Suprapubic skin (tissue), 4 donors: ENCODE measurements at places on chromosomes 16 and 17. TPM values are rescaled to one million over a fixed set of nuclear protein-coding genes. Genes with fewer than 3 reads are reported as not detected.

MOSMO gene
- 12.9 TPM for total RNA-seq

ASGR1 gene
- total RNA-seq = 2.0 TPM

SREBF1 gene
- 105 TPM for total RNA-seq

CCL16 gene
- total RNA-seq = not detected

MEIOB gene
- total RNA-seq = not detected

CRHR1 gene
- total RNA-seq = 0.76 TPM

PRDM7 gene
- not detected for total RNA-seq

CDH8 gene
- total RNA-seq = not detected

OVCA2 gene
- total RNA-seq = 51.5 TPM

APPBP2 gene
- 15.4 TPM for total RNA-seq

OR4D1 gene
- total RNA-seq = not detected

RHBDF1 gene
- total RNA-seq = 45.9 TPM

SPECC1 gene
- 18.1 TPM for total RNA-seq

SEC14L5 gene
- total RNA-seq = 1.8 TPM

GLYR1 gene
- total RNA-seq = 76.0 TPM

DNA sequence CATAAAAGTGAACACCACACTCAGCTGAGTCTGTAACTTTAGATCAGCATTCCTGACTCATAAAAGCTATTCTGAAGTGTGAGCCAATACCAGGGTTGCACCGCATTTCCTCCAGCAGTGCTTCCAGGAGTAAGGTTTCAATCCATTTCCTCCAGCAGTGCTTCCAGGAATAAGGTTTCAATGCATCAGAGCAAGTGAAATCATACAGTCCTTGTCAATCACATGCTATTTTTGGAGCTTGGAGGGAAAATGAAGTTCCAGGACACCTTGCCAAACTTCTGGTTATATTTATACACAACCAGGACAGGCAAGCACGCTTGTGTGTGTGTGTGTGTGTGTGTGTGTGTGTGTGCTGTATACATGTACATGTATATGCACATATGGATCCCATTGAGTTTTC, 327.6 kb downstream of the GRIN2A start:
- no peaks in the 10 kb centered on the region for H3K27me3 ChIP-seq
- no peaks in the 10 kb centered on the region for H3K36me3 ChIP-seq
- H3K4me1 ChIP-seq = no peaks in the 10 kb centered on the region

DNA sequence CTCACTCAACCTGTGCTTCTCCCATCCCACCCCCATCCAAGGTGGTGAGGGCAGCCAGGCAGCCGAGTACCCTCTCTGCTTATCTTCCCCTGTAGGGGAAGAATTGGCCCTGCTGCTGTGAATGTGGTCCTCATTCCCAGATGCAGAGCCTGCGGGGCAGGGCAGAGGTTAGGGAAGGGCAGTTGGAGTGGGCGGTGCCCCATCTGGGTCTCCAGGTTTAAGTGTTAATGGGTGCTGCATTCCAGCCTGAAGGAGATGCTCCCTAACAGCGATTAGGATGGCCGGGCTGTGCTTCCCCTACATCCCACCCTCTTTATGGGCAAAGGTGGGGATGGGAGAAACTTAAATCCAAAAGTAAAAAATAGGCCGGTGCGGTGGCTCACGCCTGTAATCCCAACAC, 12.1 kb downstream of the TMEM95 start:
- H3K4me1 ChIP-seq = no peaks in the 10 kb centered on the region
- DNase-seq = no peak
- H3K36me3 ChIP-seq = no peaks in the 10 kb centered on the region
- no peak overlapping the region for H3K27ac ChIP-seq

DNA sequence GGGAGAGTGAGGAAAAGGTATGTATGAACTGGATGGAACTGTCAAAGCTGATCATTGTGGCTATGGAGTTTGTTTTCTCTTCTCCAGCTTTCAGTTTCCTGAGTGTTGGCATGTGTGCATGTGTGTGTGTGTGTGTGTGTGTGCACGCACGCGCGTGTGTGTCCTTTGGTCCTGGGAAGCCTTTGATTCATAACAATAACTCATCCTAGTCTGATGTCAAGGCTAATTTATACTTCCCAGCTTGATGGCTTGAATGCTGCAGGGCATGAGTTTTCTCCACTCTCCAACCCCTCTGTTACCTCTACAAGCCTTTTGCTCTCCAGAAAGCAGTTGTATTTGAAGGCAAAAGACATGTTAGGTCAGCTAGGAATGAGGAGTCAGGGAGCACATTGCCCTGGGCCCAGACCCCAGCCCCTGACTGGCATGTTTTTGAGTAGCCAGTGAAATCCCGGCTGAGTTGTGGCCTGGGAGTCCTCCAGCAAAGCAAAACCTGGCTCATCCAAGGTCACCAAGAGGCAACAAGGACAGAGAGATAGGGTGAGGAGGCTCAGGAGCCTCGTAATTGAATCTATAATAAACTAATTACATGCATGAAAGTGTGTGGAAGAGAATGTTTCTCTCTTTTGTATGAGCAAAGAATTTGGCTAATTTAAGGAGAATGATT, 8.9 kb upstream of the CDC42EP4 start:
- H3K27me3 ChIP-seq = no peaks in the 10 kb centered on the region
- H3K4me1 ChIP-seq = peaks cover 44% of the 10 kb centered on the region
- no peak overlapping the region for H3K27ac ChIP-seq
- H3K4me3 ChIP-seq = no peak overlapping the region
- H3K36me3 ChIP-seq = no peaks in the 10 kb centered on the region

- no peaks in the 10 kb centered on the region for H3K36me3 ChIP-seq
- DNase-seq = no peak
- no peak overlapping the region for H3K27ac ChIP-seq
- H3K4me1 ChIP-seq = no peaks in the 10 kb centered on the region
- H3K27me3 ChIP-seq = no peaks in the 10 kb centered on the region
Observed at GRCh38 chr16:57684626-57685358, 9.8 kb upstream of the DRC7 start.

- H3K4me1 ChIP-seq = no peaks in the 10 kb centered on the region
- H3K27me3 ChIP-seq = no peaks in the 10 kb centered on the region
- no peaks in the 10 kb centered on the region for H3K36me3 ChIP-seq
- no peak overlapping the region for H3K27ac ChIP-seq
- DNase-seq = no peak
Observed at GRCh38 chr16:73775841-73776388, 520.7 kb upstream of the PSMD7 start.

- no peak overlapping the region for H3K27ac ChIP-seq
- H3K27me3 ChIP-seq = no peaks in the 10 kb centered on the region
- no peaks in the 10 kb centered on the region for H3K4me1 ChIP-seq
- no peaks in the 10 kb centered on the region for H3K36me3 ChIP-seq
- no peak overlapping the region for H3K4me3 ChIP-seq
- no peak for DNase-seq
Observed at GRCh38 chr16:65832679-65833078, 533.8 kb upstream of the CDH5 start.

GRCh38 chr16:53519417-53520091, 16.5 kb upstream of the AKTIP start:
- H3K4me3 ChIP-seq = no peak overlapping the region
- H3K4me1 ChIP-seq = peaks cover 4% of the 10 kb centered on the region
- H3K27ac ChIP-seq = peak overlapping the region; percentile 26
- H3K36me3 ChIP-seq = no peaks in the 10 kb centered on the region
- no peak for DNase-seq

DNA sequence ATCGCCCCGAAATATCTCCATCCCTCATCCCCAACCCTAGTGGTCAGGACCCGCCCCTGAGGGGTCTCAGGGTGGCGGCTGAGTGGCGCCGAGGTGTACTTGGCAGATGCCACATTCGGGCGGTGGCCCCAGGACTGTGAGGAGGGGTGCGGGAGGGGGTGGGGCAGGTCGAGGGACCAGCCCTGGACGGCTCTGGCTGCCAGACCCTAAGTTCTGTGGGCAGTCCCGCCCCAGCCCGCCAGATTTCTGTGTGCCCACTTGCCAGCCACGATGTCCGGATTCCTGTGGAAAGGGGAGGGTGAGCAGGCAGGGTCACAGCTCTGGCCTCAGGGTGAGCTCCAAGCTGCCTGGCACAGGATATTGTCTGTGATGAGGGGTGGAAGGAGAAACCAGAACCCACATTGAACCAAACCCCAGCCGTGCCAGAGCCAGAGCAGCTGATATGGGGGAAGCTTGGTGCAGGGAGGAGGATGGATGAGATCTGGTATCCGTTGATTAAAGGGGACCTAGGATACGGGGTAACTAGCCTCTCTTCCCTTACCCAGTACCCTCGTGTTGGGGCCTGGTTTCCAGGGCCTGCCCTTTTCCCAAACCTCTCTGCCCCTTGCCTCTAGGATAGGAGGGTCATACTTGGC, 1.1 kb upstream of the CHAD start:
- H3K27ac ChIP-seq = no peak overlapping the region
- no peaks in the 10 kb centered on the region for H3K27me3 ChIP-seq
- peaks cover 32% of the 10 kb centered on the region for H3K4me1 ChIP-seq
- peak overlapping the region; percentile 46 for H3K4me3 ChIP-seq

- H3K4me1 ChIP-seq = no peaks in the 10 kb centered on the region
- no peak for DNase-seq
- H3K36me3 ChIP-seq = no peaks in the 10 kb centered on the region
- no peaks in the 10 kb centered on the region for H3K27me3 ChIP-seq
Observed at GRCh38 chr17:28480799-28481571, 7.5 kb downstream of the SLC13A2 start.

DNA sequence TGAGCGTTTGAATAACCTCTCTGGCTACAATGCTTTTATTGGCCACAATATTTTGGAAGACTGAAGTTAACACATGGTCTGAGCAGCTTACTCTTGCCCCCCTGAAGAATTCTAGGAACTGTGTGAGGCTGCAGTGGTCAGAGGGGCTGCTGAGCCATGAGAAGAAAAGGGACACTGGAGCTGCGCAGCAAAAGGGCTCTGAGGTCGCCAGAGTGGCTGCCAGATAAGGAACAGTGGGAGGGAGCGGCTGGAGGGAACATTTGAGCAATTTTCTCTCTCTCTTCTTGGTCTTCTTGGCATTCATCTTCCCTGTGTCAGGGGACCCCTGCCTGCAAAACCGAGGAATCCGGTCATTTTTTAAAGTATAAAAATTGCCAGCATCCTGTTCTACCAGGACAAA, 66.1 kb downstream of the CPPED1 start:
- peak; percentile 2 for DNase-seq
- no peaks in the 10 kb centered on the region for H3K4me1 ChIP-seq
- H3K36me3 ChIP-seq = peaks cover 3% of the 10 kb centered on the region
- no peaks in the 10 kb centered on the region for H3K27me3 ChIP-seq
- H3K27ac ChIP-seq = no peak overlapping the region

- H3K4me1 ChIP-seq = peaks cover 11% of the 10 kb centered on the region
- H3K4me3 ChIP-seq = no peak overlapping the region
- no peaks in the 10 kb centered on the region for H3K36me3 ChIP-seq
- no peak for DNase-seq
- no peaks in the 10 kb centered on the region for H3K27me3 ChIP-seq
Observed at GRCh38 chr17:46010597-46011186, 11.6 kb downstream of the STH start.

GRCh38 chr17:60318326-60318725, 73.6 kb downstream of the USP32 start:
- no peak overlapping the region for H3K27ac ChIP-seq
- peaks cover 1% of the 10 kb centered on the region for H3K4me1 ChIP-seq
- H3K4me3 ChIP-seq = no peak overlapping the region
- H3K27me3 ChIP-seq = no peaks in the 10 kb centered on the region
- DNase-seq = no peak
- H3K36me3 ChIP-seq = no peaks in the 10 kb centered on the region

GRCh38 chr17:65977041-65977440, 214.9 kb downstream of the CEP112 start:
- DNase-seq = no peak
- H3K27ac ChIP-seq = no peak overlapping the region
- no peaks in the 10 kb centered on the region for H3K36me3 ChIP-seq
- no peak overlapping the region for H3K4me3 ChIP-seq

DNA sequence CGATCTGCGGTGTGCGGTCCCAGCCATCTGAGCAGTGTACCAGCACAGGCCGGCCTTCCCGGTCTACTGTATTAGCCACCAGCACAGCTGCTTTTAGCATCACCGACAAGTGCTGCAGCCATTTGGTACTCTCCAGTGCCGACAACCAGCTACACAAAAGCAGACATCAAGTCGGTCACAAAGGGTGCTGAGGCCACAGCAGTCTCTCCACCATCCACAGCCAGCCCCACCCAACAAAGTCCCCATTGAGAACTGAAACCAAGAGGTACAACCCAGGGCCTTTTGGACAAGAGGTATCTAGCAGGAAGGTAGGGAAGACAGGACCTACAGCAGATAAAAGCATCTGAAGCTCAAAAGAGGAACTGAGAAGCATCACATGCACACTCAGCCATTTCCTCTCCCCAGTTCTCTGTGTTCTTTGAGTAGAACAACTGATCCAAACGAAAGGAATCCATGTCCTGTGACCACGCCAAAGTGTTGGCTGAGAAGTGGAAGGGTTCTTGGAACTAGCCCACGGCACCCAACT, 9.5 kb downstream of the MTMR4 start:
- no peak overlapping the region for H3K27ac ChIP-seq
- peaks cover 93% of the 10 kb centered on the region for H3K36me3 ChIP-seq
- no peaks in the 10 kb centered on the region for H3K27me3 ChIP-seq
- DNase-seq = peak; percentile 63
- H3K4me3 ChIP-seq = no peak overlapping the region

- H3K4me3 ChIP-seq = peak overlapping the region; percentile 93
- peaks cover 23% of the 10 kb centered on the region for H3K4me1 ChIP-seq
- no peak overlapping the region for H3K27ac ChIP-seq
- peaks cover 34% of the 10 kb centered on the region for H3K36me3 ChIP-seq
Observed at GRCh38 chr16:739560-740458, 988 bp downstream of the CIAO3 start.

GRCh38 chr16:78163772-78164670, 64.6 kb downstream of the WWOX start:
- no peak overlapping the region for H3K4me3 ChIP-seq
- DNase-seq = no peak
- no peaks in the 10 kb centered on the region for H3K36me3 ChIP-seq
- no peak overlapping the region for H3K27ac ChIP-seq
- no peaks in the 10 kb centered on the region for H3K27me3 ChIP-seq

DNA sequence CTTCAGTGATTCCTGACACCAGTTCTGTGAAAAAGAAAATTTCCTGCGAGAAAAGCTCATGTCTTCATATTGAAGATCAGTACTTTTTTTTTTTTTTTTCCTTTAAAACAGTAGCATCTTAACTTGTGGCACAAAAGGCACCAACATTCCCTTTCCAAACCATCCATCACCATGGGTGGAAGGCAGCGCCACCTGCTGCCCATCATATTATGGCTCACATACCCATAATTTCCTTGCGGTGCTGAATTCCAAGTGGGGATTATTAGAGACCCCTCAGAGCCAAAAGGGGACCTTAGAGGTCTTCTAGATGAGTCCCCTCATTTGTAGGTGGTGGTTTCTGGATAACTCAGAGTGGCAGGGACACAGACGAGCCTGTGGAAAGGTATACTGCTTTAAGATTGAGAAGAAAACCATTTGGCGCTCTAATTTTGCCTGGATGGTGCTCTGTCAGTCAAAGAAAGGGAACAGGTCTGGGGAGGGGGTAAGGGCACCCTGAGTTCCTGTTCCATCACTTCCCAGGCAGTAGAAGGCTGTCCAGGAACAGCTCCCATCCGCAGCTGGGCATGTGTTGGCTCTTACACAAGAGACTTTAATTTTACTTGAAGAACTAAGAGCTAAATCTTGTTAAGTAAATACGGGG, 7.9 kb upstream of the SOST start:
- H3K4me3 ChIP-seq = no peak overlapping the region
- peak; percentile 89 for DNase-seq
- H3K4me1 ChIP-seq = no peaks in the 10 kb centered on the region
- no peaks in the 10 kb centered on the region for H3K27me3 ChIP-seq
- H3K36me3 ChIP-seq = peaks cover 43% of the 10 kb centered on the region

- no peak for DNase-seq
- no peaks in the 10 kb centered on the region for H3K4me1 ChIP-seq
- H3K27me3 ChIP-seq = no peaks in the 10 kb centered on the region
- no peak overlapping the region for H3K4me3 ChIP-seq
Observed at GRCh38 chr16:85041219-85042166, 13.9 kb downstream of the KIAA0513 start.

- H3K4me3 ChIP-seq = no peak overlapping the region
- H3K27ac ChIP-seq = no peak overlapping the region
- H3K4me1 ChIP-seq = peaks cover 5% of the 10 kb centered on the region
- no peak for DNase-seq
Observed at GRCh38 chr17:81576621-81577277, 24.6 kb upstream of the FAAP100 start.
